ENCODE measurements at places on chromosomes 3 and 15.

- no peak for DNase-seq
Observed at GRCh38 chr3:40185029-40185695, 124.3 kb upstream of the EIF1B start.

GRCh38 chr15:68385671-68386586 is 46.0 kb downstream of the ITGA11 start:
- DNase-seq = no peak

DNA sequence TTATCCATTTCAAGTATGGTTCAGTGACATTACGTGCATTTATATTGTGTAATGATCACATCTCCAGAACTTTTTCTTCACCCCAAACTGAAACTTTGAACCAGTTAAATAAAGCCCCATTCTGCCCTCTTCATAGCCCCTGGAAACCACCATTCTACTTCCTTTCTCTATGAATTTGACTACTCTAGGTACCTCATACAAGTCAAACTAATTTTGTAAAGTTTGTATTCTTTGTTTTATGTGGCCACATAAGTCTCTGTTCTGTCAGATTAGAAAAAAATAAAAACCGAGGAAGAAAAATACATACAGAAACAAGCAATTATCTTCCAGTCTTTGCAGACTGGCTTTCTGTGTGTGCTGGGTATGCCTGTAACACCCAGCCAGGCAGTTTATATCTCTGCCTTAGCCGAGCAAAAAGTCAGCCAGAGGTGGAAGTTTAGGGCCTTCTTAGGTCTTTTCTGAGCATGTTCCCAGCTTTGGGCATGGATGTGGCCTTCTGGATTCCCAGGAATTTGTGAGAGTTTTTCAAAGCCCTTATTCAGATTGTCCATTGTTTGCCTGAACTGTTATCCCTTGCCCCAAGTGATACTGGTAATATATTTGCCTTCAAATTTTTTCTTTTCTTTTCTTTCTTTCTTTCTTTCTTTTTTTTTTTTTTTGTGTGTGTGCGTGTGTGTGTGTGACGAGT is 6.0 kb upstream of the GRAMD1C start:
- peak; percentile 59 for DNase-seq

DNA sequence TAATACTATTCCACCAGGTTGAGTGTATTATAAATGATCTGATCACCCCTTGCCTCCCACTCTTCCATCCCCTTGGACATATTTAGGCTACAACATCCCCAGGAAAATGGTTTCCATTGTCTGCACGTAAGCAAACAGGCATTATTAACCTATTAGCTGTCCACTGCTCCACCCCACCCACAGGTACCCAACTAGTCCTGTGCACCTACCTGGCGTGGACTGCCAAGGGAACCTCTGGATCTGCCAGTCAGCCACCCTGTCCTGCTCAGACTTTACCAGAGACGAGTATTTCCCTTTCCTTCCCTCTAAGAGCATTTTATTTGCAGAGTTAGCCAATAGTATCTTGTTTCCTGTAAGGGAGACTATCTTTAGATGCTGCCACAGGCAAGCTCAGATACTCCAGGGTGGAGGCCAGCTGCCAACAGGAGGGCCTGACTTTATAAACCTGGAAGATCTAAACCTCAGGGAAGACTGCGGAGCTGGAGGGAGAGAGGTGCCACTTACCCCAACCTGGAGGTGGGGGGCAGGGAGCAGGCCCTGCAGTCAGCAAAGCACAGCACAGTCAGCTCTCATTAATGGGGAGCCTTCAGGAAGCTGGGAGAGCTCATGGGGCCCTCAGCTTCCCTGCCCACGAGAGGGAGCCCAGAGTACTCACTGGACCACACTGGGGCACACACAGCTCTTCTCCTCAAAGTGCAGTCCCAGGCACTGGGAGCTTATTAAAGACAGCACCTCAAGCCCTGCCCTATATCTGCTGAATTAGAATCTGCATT is at the start of gene CX3CR1:
Gene CX3CR1, minus strand, starts transcription at position 292 of the 773 bp plus-strand sequence. CDS start 13,527 bp downstream, outside the sequence.
- no peak for DNase-seq

DNA sequence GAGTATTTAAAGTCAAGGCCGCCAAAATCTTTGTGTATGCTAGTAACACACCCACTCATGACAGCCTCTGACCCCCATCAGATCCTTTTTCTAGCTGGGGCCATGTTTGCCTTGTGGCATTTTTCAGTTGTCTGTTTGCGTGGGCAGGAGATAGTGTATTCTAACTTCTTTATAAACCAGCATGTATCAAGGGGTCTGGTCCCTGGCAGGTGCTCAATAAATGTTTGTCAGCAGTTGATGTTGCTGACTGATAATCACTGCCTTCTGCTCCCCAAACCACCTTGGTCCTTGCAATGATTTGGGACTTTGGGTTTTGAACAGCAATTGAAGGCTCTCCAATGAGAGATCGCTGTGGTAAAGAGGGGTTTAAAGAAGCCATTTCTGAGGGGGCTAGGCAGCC is 19.2 kb downstream of the RARB start:
- no peak for DNase-seq

- peak; percentile 52 for DNase-seq
Observed at GRCh38 chr15:60590935-60591495, 112.1 kb upstream of the ICE2 start.

DNA sequence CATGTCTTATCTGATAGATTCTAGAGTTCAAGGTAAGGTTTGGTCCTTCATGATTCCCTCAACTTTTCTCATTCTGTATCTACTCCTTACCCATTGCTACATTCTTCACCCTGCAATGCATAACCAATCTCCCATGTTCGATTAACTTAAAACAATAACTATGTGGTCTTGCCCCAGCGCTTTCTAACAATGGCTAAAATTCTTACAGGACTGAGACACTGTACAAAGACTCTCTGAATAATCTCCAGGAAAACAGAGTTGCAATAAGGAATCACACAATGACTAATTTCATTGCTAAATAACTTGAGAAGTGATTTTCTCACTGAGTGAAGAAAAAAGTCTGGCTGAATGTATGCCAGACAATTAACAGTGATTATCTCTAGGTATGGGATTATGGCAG is 69.6 kb upstream of the FAM174B start:
- DNase-seq = no peak

GRCh38 chr15:74007820-74008371 is 13.4 kb downstream of the PML start:
- DNase-seq = no peak

GRCh38 chr15:60351066-60351465 is 46.7 kb downstream of the ANXA2 start:
- DNase-seq = no peak

DNA sequence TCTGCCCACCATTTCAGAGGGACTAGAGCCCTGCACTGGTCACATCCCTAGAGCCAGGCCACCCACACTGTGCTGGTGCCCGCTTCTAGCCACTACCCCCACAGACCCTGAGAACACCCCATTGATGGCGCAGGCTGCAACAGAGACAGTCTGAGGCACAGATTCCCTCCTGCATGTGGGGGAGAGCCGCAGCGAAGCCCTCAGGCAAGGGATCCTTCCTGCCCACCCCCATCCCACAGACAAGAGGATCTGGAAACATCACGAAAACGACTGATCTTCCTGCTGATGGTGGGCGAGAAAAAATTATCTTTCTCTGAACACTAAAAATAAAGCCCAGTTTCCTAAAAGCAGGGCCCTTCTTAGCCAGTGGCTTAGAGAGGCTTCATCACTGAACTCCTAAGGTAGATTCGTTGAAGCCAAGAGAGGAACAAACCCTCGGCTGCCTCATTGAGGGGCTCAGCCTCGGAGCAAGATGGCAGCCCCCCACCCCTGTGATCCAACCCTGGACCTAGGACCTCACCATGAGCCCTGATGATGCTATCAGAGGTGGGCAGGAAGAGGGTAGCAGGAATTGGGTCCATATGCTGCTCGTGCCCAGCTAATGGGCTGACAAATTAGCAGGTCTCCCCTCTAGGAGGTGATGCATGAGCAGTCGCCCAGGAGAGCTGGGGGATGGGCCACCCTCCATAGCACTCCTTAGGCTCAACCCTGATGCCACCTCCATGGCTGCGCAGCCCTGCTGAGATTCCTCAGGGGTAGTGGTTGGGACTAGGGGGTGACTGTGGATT is 54.5 kb downstream of the CACNA2D2 start:
- DNase-seq = no peak

- no peak for DNase-seq
Observed at GRCh38 chr3:170477395-170477794, 58.7 kb downstream of the CLDN11 start.

DNA sequence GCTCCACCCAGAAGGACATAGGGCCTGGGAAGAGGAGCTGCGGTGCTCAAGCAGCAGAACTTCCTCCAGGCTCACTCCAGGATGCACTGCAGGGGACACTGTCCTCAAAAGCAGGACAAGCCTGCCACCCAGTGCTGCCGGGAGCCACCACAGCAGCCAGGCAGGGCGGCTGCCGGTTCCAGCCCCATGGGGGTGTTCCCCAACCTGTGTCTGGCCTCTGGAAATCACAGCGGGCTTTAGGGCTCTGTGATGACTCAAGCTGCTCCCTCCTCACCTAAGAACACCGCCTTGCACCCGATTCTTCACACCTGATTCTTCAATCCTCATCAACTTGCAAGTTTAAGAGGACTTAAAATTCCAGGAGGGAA is 71.9 kb upstream of the SLC6A11 start:
- no peak for DNase-seq

DNA sequence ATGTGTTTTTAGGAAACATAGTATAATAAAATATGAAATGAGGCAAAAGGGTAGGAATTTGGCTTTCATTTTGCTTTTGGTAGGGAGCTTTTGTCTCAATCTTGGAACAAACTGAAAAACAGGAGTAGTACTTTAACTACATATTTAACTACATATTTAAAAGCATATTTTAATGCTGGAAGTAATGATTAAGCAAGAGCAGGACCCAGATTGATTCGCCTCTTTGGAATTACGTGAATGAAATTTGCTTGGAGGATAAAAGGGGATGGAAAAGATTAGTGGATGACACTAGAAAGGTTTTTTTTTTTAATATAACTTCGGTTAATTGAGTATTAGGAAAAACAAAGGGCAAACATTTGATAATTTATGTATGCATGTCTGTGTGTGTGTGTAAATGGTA is 11.2 kb upstream of the TMEM212 start:
- peak; percentile 57 for DNase-seq

DNA sequence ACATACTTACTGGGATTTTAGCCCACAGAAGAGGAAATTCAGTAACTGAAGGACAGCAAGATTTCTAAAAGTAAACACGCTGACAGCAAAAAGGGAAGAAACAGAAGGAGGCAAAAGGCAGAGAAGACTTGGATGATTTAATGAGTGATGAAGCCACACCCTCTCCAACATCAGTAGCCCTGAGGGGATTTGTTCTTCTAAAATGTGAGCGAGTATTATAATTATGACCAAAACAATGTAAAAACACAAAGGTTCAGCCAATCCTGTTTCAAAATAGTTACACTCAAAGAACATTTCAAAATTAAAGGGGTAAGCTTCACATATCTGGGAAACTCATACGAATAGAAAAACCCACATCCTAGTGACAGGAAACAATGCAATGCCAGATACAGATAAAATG is 25.0 kb downstream of the MCCC1 start:
- DNase-seq = no peak

DNA sequence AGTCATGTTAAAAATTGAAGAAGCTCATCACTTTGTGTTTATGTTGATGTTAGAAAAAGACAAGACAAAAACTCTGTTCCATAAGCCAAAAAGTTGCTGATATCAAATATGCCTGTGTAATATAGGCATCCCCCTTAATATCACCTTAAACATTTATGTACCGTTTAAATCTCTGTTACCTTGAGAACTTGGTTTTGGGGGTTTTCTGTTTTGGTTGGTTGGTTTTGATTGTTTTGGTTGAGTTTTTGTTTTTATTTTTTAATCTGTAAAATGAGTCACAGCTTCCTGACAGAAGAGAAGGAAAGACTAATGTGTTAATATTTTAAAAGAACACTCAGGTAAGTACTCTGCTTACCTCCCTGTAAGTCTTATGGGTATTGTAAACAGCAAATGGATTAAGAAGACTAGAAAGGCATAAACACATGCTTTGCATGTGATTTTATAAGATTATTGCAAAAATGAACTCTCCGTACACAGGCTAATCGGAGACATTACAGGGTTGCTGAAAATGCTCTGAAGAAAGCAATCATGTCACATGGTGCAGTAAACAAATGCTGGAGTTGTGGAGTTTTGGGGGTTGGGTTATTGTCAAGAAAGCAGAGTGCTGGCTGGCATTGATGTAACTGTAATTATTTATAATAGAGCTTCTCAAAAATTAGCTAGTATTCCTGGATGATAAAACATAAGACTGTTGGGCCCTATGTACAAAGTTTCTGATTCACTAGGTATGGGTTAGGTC is 69.5 kb upstream of the MBNL1 start:
- no peak for DNase-seq

DNA sequence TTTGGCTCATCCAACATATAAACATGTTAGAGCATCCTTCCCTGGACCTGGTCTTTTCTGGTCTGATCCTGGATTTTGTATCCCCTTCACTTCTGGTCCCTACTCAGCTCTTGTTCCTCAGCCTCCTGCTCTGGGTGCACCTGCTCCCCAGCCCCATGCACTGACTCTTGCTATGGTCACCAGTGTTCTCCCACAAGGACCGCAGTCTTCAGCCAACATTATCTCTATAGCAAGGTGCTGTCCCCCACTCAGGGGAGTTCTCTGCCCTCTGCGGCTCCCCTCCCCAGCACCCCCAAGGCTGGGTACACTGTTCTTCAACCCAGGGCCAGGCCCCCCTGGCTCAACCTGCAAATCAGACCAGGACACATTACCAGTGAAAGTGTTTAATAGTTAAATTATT is 80.2 kb downstream of the SEC22A start:
- DNase-seq = no peak

- peak; percentile 44 for DNase-seq
Observed at GRCh38 chr3:23900744-23901143, 16.0 kb downstream of the NKIRAS1 start.

DNA sequence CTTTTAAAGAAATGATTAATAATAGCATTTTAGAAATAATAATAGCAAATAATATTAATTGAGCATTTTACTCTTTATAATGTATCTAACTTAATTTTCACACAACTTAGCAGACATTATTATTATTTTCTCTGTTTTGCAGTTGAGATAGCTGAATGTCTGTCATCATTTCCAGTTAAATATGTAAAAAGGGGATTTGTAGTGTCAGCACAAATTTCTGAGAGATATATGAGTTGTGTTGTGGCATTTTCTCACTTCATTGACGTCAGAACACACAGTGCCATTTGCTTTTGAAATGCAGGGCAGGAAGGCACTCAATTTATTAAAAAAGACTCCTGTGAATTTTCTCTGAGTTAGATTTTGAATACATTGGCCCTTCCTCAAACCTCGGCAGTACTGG is 111.0 kb downstream of the GRM7 start:
- no peak for DNase-seq

GRCh38 chr3:134859341-134859740 is 64.3 kb downstream of the EPHB1 start:
- DNase-seq = no peak

DNA sequence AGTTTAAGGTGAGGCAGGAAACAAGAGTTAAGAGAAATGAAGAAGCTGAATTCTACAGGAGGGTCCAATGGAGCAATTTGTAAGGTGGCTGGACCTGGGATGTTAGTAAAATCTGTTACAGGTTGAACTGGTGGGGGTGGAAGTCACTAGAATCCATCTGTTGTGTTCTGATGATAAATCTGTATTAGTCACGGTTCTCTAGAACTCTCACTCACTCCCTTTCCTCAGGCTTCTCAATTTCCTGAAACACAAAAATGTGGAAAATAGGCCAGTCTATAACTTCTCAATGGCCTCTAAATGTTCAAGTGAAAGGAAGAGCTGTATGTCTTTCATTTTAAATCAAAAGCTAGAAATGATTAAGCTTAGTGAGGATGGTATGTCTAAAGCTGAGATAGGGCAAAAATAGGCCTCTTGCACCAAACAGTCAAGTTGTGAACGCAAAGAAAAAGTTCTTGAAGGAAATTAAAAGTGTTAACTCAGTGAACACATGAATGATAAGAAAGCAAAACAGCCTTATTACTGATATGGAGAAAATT is 180.2 kb upstream of the CBLB start:
- no peak for DNase-seq

- DNase-seq = no peak
Observed at GRCh38 chr15:70348226-70348543, 250.5 kb upstream of the TLE3 start.
